GM12865 (cell line): ENCODE measurements at places on chromosomes 1 and 21.
A peak's percentile ranks its signal among the peaks of the same experiment; 100 is the strongest.

GRCh38 chr1:19407494-19408096 is 77.7 kb downstream of the CAPZB start:
- DNase-seq: no peak

- no peak for DNase-seq
Measured at GRCh38 chr1:231188072-231188471, 26.2 kb downstream of the TRIM67 start.

GRCh38 chr1:74775735-74776134 is 42.8 kb downstream of the TYW3 start:
- no peak for DNase-seq

DNA sequence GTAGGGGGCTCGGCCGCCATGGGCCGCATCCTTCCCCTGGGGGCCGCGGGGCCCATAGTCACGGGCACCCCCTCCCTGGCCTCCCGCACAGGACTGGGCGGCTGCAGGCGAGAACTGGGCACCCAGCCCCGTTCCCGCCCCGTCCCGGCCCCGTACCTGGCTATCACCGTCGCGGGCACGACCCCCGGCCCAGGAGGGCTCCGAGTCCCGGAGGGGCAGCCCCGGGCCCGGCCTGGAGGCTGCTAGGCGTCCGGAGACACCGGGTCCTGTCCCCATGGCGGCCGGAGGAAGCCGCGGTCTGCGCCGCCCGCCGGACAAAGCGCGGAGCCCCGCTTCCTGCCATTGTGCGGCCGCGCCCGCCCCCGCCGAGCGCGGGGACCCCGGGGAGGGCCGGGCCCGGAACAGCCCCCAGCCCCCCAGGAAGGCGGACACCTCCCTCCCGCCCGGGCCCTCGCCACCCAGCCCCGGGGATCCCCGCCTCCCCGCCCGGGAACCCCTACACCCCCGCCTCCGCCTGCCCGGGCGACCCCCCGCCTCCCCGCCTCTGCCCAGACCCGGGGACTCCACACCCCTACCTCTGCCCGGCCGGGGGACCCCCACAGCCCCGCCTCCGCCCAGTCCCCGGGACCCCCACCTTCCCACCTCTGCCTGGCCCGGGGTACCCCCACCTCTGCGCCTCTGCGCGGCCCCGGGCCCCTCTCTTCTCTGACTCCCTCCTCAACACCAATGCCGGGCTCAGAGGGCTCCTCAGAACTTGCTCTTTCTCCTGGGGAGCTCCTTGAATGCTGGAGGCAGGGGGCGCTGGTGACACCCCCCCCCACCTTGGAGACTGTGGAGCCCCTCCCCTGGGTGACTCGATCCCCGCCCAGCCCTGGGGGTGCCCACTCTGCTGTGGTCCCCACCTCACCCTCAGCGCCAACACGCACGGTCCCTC is 6.0 kb downstream of the PLEKHG5 start:
- no peak for DNase-seq

DNA sequence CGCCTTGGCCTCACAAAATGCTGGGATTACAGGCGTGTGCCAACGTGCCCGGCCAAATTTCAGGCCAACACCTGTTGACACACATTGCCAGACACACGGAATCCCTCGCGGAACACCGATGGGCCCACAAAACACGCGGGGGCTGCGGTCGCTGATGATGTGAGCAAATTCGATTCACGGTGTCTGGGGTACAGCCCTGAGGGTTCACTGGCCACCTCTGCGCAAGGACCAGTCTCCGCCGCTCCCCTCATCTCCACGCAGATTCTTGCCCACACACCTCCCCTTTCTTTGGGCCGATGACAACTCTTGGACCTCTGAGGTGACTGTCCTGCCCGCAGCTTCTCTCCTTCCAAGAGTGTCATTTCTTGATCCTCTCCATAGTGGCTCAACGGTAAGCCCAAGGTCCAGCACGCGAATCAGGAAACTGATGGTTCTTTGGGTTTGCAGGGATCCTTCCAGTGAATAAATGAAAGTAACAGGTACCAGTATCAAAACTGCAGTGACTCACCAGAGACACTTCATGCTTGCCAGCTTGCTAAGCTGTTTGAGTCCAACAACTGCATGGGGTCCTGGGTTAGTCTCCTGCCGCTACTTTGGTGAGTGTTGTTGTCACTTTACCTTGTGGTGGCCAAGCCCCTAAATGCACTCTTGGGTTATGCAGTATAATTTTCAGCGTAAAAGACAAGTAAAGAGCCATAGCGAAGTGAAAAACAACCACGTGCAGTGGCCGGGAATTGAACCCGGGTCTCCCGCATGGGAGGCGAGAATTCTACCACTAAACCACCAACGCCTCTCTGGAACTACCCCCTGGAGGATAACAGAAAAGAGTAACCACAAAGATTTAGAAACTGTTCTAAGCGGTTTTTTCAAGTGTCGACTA is 11.0 kb upstream of the RNU1-3 start:
- peak; percentile 52 for DNase-seq

DNA sequence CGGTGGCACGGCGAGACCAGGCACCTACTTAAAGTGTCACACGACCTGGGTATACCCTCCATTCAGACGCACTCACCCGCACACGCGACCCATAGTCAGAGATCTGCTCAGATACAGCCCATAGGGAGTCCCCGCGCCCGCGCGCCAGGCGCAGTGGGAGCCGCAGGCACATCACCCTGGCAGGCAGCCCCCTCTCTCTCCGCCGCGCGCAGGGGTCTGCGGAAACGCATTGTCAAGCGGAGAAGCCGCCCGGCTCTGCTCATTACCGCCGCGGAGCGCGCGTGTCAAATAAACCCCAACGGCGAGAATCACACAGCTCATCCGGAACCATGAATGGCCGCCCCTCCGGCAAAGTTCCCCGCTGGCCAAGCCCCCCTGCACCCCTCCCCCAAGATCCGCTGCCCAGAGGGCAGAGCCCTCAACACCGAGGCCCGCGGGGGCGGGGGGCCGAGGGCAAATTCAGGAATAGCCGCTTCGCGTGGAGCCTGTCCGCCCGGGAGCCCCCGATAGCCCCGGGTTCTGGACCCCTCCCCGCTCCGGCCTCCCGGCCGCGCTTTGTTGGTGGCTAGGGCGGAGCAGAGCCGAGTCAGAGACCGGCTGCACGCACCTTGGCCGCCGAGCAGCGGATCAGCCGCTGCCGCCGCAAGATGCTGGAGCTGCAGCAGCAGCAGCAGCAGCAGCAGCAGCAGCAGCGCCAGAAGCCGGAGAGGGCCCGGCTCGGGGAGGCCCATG is 522 bp downstream of the LRP8 start:
- DNase-seq: peak; percentile 57

- DNase-seq: no peak
Measured at GRCh38 chr1:9891207-9891606, 18.9 kb downstream of the CTNNBIP1 start.

- no peak for DNase-seq
Measured at GRCh38 chr1:86933562-86934377, 19.3 kb downstream of the HS2ST1 start.

GRCh38 chr21:24832961-24833360 is 774.3 kb downstream of the MRPL39 start:
- no peak for DNase-seq

GRCh38 chr1:87957331-87957730 is 628.7 kb downstream of the LMO4 start:
- DNase-seq: no peak

- DNase-seq: no peak
Measured at GRCh38 chr1:32151319-32151787, 28.1 kb upstream of the TXLNA start.

GRCh38 chr1:174165471-174166137 is 6.3 kb downstream of the RABGAP1L start:
- peak; percentile 71 for DNase-seq

DNA sequence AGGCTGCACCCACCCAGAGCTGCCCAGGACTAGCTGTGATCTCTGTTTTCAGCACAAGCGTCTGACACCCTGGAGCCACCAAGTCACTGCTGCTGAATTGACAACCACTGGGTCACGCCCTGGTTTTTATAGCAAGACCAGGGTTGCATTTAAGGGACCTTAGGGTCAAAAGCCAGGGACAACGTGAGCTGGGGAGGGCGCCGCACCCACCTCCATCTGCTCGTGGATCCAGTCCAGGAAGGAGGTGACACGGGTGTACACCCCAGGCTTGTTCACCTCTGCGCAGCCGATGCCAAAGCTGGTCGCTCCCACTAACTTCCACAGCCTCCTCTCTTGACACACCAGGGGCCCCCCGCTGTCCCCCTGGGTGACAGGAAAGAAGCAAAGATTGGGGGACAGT is 9.2 kb upstream of the TFF1 start:
- DNase-seq: no peak
